ENCODE measurements at places on chromosomes 3 and 15. TPM values are rescaled to one million over a fixed set of nuclear protein-coding genes. Genes with fewer than 3 reads are reported as not detected.

The ZFAND6 gene
- 227 TPM for total RNA-seq

The SKOR1 gene
- total RNA-seq = not detected

The CYP1A2 gene
- not detected for total RNA-seq

The GNAT1 gene
- total RNA-seq = not detected

The AGBL1 gene
- total RNA-seq = not detected

The CNTN3 gene
- 1.5 TPM for total RNA-seq

The IGSF10 gene
- under 0.01 TPM for total RNA-seq

The TMF1 gene
- 31.2 TPM for total RNA-seq

The DNASE1L3 gene
- total RNA-seq = not detected

The SNTN gene
- not detected for total RNA-seq

The WDR93 gene
- not detected for total RNA-seq

The GOLGA8J gene
- total RNA-seq = not detected

The XCR1 gene
- not detected for total RNA-seq

Data from epithelial cell of umbilical artery (primary cell).